ENCODE measurements at places on chromosomes 12 and 14. TPM values are rescaled to one million over a fixed set of nuclear protein-coding genes. Genes with fewer than 3 reads are reported as not detected.

- no peak overlapping the region for H3K4me3 ChIP-seq
- peak; percentile 88 for DNase-seq
These were observed 55.1 kb downstream of the TTLL5 start for GRCh38 chr14:75715926-75716780.

GRCh38 chr14:22824711-22825359 is 4.9 kb upstream of the MRPL52 start:
- H3K4me3 ChIP-seq = no peak overlapping the region
- no peaks in the 10 kb centered on the region for H3K27me3 ChIP-seq
- H3K27ac ChIP-seq = peak overlapping the region; percentile 81
- H3K4me1 ChIP-seq = peaks cover 12% of the 10 kb centered on the region

Gene PLXNC1
- 86.9 TPM for total RNA-seq

DNA sequence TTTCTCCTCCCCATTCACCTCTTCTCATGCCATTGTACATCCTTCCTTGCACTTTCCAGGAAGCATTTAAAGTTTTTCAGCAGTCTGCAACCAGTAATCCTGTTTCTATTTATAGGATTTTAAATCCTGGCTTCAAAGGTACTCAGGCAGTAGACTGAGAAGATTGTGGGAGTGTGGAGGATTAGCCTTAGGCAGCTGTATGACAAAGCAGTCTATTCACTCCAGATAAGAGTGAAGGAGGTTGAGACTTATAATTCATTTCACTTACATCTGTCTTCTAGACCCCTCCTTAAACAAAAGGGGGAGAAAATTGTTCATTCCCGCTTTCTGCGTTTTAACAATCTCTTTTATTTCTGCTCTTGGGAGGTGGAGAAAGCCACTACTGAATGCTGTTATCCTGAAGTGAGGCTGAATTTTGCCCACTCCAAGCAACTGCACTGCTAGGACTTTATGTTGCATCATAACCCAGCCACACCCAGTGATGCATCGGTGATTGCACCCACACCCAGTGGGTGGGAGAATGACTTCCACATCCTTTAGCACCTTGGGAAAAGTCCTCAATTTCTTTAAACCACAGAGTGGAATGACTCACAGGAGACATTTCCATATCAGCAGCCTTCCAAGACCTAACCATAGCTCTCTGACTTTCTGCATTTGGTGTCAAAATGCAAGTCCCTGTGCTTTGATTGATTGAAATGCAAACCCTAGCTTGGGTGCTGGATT is 382.5 kb upstream of the ATP2B1 start:
- H3K4me1 ChIP-seq = peaks cover 9% of the 10 kb centered on the region
- H3K36me3 ChIP-seq = no peaks in the 10 kb centered on the region
- peak; percentile 97 for DNase-seq
- no peak overlapping the region for H3K4me3 ChIP-seq
- H3K27me3 ChIP-seq = no peaks in the 10 kb centered on the region

GRCh38 chr12:69984241-69984640 is 159.2 kb downstream of the MYRFL start:
- H3K4me3 ChIP-seq = no peak overlapping the region
- H3K27me3 ChIP-seq = no peaks in the 10 kb centered on the region
- H3K4me1 ChIP-seq = peaks cover 5% of the 10 kb centered on the region
- H3K27ac ChIP-seq = no peak overlapping the region
- no peak for DNase-seq

Gene P2RX2
- not detected for total RNA-seq

Gene PCED1B
- total RNA-seq = 0.33 TPM

DNA sequence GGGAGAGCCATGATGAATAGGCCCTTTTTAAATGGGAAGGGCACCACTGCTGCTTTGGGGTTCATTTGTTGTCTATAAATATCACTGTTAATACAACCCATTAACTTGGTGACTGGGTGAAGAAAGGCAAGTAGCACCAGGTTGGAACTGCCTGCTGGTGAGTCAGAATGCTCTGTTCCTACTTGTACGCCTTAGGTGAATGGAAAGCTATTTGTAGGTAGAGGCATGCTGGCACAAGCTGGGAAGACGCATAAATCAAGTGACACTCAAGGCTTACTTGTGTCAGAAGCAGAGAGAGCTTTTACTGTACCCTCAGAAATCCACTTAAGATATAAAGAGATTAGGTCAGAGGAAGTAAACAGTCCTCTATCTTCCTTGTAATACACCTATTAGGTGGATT is 142.5 kb downstream of the TMX1 start:
- H3K27me3 ChIP-seq = no peaks in the 10 kb centered on the region
- H3K4me1 ChIP-seq = peaks cover 6% of the 10 kb centered on the region
- no peaks in the 10 kb centered on the region for H3K36me3 ChIP-seq
- H3K27ac ChIP-seq = no peak overlapping the region
- DNase-seq = no peak

GRCh38 chr12:52010152-52010622 is 3.4 kb downstream of the TAMALIN start:
- H3K36me3 ChIP-seq = no peaks in the 10 kb centered on the region
- peaks cover 16% of the 10 kb centered on the region for H3K27me3 ChIP-seq
- peak overlapping the region; percentile 6 for H3K4me3 ChIP-seq
- H3K4me1 ChIP-seq = peaks cover 7% of the 10 kb centered on the region

- H3K36me3 ChIP-seq = no peaks in the 10 kb centered on the region
- H3K4me1 ChIP-seq = peaks cover 6% of the 10 kb centered on the region
- H3K4me3 ChIP-seq = no peak overlapping the region
- H3K27ac ChIP-seq = no peak overlapping the region
- peak; percentile 41 for DNase-seq
- H3K27me3 ChIP-seq = peaks cover 13% of the 10 kb centered on the region
These were observed 136.4 kb upstream of the NCOR2 start for GRCh38 chr12:124703856-124704255.

Gene BTBD7
- total RNA-seq = 19.8 TPM

DNA sequence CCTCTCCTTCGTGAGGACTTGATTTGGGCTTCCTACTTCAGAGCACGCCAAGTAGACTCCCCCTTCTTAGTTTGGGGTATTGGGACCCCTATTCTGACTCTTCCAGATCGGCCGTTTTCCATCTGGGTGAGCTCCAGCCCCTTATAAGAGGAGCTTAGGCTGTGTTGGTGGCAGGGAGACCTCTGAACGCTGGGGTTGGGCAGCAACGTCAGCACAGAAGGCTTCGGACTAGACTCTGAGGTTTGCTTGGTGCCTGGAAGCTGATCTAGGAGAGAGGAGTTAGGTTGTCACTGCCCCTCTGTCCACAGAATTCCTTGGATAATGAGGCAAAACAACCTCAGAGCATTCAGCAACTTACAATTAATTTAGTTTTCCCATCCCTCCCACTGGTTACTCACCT is 99.2 kb upstream of the RTL1 start:
- no peak for DNase-seq
- H3K27ac ChIP-seq = no peak overlapping the region
- H3K4me1 ChIP-seq = no peaks in the 10 kb centered on the region
- no peaks in the 10 kb centered on the region for H3K27me3 ChIP-seq
- H3K4me3 ChIP-seq = no peak overlapping the region

- peak; percentile 27 for DNase-seq
- no peak overlapping the region for H3K27ac ChIP-seq
- no peak overlapping the region for H3K4me3 ChIP-seq
- no peaks in the 10 kb centered on the region for H3K36me3 ChIP-seq
- no peaks in the 10 kb centered on the region for H3K27me3 ChIP-seq
These were observed 67.2 kb upstream of the HMGA2 start for GRCh38 chr12:65756956-65757511.

GRCh38 chr12:93234641-93235040 is 143.1 kb upstream of the NUDT4 start:
- no peak for DNase-seq
- no peaks in the 10 kb centered on the region for H3K36me3 ChIP-seq
- H3K27me3 ChIP-seq = no peaks in the 10 kb centered on the region
- no peak overlapping the region for H3K4me3 ChIP-seq
- H3K4me1 ChIP-seq = peaks cover 3% of the 10 kb centered on the region

Gene ARHGAP9
- total RNA-seq = under 0.01 TPM

GRCh38 chr14:83473416-83474235 is 1940.0 kb upstream of the SEL1L start:
- peak; percentile 21 for DNase-seq
- H3K27ac ChIP-seq = no peak overlapping the region
- no peaks in the 10 kb centered on the region for H3K36me3 ChIP-seq
- no peaks in the 10 kb centered on the region for H3K4me1 ChIP-seq
- H3K27me3 ChIP-seq = no peaks in the 10 kb centered on the region

- DNase-seq = peak; percentile 81
- H3K4me3 ChIP-seq = peak overlapping the region; percentile 65
- peaks cover 1% of the 10 kb centered on the region for H3K36me3 ChIP-seq
- H3K4me1 ChIP-seq = peaks cover 2% of the 10 kb centered on the region
These were observed 1.7 kb downstream of the TUBA1A start for GRCh38 chr12:49187184-49187583.

- no peaks in the 10 kb centered on the region for H3K4me1 ChIP-seq
- no peaks in the 10 kb centered on the region for H3K36me3 ChIP-seq
- no peak for DNase-seq
- H3K27me3 ChIP-seq = no peaks in the 10 kb centered on the region
- no peak overlapping the region for H3K27ac ChIP-seq
- no peak overlapping the region for H3K4me3 ChIP-seq
These were observed 33.0 kb downstream of the EMP1 start for GRCh38 chr12:13229504-13229903.

Gene NR4A1
- 2.1 TPM for total RNA-seq
